Hepatic stellate cell (primary cell): ENCODE measurements at places on chromosomes 16 and 17.

- DNase-seq: no peak
Observed at GRCh38 chr17:59688496-59688895, 18.7 kb downstream of the PTRH2 start.

DNA sequence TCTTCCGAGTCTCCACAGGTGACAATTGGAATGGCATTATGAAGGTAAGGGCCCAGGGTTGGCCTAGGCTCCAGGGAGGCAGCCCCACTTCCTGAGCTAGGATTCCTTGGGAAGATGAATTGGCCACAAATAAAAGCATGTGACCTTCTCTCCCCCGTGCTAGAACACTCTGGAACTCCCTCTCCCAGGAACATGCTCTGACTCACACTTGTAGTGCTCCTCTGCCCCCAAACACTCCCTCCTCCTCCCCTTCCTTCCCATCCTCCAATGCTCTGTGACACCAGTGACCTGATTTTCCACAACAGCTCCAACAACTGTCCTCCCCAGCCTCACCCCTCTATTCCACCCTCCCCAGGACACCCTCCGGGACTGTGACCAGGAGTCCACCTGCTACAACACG is 16.4 kb upstream of the ABCC3 start:
- DNase-seq: no peak

GRCh38 chr17:21500064-21500463 is 123.9 kb downstream of the KCNJ12 start:
- DNase-seq: no peak

DNA sequence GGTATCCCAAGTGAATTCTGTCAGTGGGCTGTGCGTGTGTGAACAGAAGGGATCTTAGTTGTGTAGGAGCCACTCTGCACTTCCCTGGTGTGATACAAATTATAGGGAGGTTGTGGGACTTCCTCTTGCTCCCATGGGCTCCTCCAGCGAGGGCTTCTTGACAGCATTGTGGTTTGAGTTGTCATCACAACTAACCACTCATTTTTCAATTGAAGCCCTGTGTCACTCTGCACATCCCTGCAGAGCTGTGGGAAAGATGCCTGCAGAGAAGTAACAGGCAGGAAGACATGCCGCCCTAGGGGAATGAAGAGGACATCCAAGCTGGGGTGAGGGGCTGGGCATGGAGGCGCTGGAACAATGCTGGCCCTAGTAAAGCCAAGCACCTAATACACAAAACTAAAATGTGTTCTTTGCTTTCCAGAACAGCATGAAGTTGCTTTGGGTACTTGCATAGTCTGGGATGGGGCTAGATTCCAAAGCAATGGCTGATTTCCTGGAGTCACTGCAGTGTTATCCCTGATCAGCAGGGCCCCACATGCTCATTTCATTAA is 692.5 kb downstream of the TOX3 start:
- DNase-seq: no peak

GRCh38 chr17:35051183-35051578 is 12.3 kb downstream of the RFFL start:
- no peak for DNase-seq

DNA sequence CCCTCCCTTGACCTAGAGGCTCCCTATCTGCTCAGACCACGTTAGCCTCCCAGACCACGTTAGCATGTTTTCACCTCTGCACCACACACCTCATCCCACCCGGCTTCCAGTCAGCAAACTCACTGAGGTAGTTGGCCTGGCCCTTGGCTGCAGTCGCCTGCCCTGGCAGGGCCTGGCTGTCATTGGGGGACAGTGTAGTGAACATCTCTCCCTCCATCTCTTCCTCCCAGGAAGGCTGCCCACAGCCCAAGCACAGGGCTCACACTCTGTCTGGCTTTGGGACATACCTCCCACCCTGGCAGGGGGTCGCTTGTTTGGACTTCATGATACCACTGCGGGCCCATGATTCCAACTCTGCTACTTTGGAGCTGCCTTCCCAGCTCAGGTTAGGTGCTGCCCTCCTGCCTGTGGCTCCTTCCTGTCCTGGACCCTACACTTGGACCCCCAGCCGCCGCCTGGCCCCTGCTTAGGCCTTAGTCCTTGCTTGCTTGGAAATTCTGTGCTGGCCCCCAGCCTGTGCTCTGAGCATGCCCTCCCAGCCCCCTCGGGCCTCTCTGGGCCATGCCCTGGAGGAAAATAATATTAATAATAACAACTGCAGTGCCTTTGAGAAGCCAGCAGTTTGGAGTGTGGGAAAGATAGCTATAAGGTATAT is 167.7 kb downstream of the COPRS start:
- DNase-seq: no peak

DNA sequence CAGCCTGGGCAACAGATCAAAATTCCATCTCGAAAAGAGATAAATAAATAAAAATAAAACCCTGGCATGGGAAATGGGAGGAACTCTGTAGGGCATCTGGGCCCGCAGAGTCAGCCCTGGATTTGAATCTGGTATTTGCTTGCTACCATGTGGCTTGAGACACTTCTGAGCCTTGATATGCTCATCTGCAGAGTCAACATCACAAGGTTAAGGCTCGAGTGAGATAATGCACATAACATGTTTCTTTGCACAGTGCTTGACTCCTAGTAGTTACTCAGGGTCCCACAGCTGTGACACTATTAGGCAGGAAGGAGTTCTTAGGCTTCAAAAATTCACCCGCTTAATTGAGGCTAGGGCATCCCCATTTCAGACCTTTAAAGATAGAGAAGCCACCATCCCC is 21.3 kb downstream of the CDK5RAP3 start:
- DNase-seq: no peak
